ENCODE measurements at places on chromosomes 2 and 18.

DNA sequence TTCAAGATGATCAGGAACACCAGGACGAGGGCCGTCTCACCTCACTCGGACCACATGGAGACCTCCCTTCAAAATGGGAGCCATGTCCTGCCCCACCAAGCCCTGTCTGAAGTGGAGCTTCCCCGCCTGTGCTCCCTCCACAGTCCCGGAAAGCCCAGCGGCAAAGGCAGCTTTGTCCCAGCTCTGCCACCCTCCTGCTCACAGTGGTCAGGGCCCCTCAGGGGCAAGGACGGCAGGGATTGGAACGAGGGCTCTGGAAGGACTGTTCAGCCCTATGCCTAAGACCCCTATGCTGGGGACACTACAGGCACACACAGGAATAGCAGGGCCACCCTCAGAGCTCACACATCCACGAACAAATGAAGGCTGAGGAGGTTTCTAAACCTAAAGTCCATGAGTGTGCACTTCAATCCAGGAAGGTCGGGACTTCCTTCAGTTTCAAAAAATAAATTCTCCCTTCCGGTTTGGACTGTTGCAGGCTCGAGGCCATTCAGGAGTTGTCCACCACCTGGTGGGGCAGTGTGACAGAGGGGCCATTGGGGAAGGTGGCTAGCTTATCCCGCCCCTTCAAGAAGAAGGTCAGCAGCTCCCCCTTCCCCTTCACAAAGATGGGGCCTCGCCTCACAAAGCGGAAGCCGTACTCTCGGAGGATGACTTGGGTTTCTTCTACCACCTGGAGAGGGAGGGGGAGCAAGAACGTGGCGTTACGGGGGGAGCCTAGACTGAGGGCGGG is 26.4 kb downstream of the CENPO start:
- no peak for DNase-seq

- no peak for DNase-seq
These were observed 68.2 kb downstream of the ZNF516 start for GRCh38 chr18:76426737-76427305.

- DNase-seq: no peak
These were observed 65.5 kb upstream of the CYP1B1 start for GRCh38 chr2:38141501-38141900.

DNA sequence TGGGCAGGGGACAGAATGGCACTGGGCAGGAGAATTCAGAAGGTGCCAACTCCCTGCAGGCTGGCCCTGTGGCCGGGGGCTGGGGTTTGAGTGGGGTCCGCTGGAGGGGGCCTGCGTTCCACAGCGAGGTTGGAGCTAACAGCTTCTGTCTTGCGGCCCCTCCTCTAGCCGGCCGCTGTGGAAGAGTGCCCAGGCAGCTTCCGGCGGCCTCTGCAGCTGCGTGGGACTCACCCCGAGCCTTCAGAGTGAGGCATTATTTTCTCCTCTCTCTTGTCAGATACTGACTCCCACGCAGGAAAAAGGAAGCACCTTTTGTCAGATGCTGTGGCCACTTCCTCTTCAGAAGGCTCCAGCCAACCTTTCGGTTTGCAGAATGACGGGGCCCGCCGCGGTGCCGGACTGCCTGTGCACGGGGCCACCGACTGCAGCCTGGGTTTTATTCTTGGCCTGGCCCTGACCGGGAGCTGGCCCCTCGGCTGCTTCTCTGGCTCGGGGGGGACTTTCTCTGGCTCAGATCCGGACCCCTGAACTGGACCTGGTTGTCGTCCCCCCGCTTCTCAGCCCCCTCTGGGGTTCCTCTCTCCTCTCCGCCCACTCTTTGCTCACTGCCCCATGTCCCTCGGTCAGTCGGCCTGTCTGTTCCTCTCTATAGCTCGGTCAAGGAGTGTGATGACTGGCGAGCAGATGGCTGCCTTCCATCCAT is 40.1 kb downstream of the ARHGAP25 start:
- no peak for DNase-seq

DNA sequence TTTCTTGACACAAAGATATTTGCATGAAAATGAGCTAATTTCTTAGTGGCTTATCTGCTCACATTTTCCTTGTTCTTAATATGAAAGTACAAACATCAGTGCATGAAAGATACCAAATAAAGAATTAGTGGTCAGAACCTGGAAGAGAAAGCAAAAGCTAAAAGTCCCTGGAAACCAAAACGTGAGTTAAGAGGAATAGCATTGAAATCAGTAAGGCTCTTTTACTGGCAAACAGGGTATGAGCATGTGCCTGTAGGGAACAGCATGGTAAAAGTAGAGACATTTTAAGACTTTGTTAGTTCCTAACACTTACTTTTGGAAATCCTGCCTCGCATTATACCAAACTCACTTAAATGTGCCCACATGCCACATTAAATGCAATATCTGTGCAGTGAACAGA is 31.9 kb upstream of the CWC22 start:
- no peak for DNase-seq

GRCh38 chr18:70169747-70170146 is 35.7 kb downstream of the RTTN start:
- no peak for DNase-seq

DNA sequence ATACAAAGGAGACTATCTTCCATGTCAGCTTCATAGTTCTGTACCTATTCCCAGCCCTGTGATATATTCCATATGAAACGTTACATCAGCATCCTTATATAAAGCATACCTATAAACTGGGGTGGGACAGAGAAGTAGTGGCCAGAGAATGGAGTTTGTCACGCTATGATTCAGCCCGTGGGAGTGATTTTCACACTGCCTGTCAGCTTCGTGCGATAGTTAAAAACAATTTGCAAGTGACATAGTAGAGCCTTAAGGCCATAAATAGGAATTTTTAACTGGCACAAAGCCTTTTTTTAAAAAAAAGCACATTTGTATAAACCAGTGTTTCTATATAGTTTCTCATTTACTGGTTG is 30.2 kb downstream of the PKP4 start:
- no peak for DNase-seq

GRCh38 chr18:63867368-63868125 is 20.0 kb upstream of the SERPINB2 start:
- no peak for DNase-seq

DNA sequence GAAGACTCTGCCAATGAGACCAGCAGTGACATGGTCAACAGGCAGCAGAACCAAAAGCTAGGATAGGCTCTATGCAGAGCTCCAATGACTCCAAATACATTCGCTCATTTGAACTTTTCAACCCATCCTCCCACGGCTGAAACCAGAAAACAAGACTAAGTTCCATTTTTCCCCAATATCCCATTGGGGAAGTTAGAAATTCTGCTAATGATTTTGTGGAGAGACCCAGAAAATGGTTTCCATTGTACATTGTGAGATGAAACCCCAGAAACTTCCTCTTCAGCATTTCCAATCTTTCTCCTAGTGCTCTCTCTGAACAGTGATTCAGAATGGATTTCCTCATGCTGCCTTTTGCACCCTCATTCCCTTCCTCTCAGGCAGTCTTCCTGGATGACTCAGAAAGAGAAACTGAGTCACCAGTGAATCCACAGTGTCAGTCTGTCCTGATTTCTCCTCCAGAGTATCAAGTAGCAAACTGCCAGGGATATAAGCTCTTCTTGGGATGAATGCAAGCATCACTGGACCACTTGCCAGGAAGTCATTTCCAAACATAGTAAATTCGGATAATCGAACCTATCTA is 467.7 kb upstream of the ID2 start:
- no peak for DNase-seq

GRCh38 chr2:222609381-222609780 is 46.5 kb downstream of the FARSB start:
- DNase-seq: no peak

- DNase-seq: no peak
These were observed 91.9 kb downstream of the COL3A1 start for GRCh38 chr2:189066037-189066436.

DNA sequence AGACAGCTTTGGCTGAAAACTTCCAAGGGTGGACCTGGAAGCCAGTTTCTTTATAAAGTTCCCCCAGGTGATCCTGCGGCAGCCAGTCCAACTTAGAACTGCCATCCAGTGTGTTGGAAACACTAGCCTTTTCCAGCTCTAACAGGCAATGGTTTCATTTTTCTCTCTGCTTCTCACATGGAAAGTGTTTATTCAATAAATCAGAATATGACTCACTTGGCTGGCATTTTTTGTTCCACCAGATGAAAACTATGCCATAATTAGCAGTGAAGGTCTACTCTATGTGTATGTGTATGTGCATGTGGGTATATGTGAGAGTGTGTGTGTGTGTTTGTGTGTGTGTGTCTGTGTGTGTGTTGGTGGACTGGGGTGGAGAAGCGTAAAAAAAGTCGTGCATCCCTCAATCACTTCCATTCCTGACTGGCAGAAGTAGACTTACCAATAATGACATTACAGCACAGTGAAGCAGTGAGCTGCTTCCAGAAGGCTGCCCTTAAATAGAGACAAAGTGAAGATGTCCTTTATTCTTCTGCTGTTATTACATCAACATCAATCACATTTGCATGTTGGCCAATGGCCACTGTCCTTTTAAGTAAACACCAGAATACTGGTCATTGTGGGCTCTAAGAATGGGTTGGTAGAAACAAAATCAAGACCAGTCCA is 90.9 kb upstream of the SETBP1 start:
- DNase-seq: no peak

- no peak for DNase-seq
These were observed 24.2 kb upstream of the COX7A2L start for GRCh38 chr2:42385225-42385624.

DNA sequence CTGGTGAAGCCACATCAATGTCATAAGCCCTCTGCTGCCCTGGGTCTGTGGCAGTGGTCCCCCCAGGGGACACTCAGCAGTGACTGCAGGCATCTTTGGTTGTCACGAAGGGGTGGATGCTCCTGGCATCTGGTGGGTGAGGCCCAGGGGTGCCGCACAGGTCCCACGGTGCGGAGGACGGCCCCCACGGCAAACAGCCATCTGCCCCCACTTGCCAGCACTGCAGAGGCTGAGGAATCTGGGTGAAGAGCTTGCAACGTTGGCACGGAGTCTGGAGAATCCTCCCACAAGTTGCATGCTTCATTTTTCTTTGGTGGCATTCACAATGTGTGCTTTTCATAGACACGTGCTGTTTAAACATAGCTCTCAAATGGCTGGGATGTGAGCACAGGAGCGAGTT is 105.1 kb upstream of the PXDN start:
- DNase-seq: peak; percentile 18

DNA sequence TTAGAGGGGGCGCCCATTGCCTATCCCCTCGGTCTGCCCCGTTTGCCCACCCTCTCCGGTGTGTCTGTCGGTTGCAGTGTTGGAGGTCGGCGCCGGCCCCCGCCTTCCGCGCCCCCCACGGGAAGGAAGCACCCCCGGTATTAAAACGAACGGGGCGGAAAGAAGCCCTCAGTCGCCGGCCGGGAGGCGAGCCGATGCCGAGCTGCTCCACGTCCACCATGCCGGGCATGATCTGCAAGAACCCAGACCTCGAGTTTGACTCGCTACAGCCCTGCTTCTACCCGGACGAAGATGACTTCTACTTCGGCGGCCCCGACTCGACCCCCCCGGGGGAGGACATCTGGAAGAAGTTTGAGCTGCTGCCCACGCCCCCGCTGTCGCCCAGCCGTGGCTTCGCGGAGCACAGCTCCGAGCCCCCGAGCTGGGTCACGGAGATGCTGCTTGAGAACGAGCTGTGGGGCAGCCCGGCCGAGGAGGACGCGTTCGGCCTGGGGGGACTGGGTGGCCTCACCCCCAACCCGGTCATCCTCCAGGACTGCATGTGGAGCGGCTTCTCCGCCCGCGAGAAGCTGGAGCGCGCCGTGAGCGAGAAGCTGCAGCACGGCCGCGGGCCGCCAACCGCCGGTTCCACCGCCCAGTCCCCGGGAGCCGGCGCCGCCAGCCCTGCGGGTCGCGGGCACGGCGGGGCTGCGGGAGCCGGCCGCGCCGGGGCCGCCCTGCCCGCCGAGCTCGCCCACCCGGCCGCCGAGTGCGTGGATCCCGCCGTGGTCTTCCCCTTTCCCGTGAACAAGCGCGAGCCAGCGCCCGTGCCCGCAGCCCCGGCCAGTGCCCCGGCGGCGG is 1.7 kb downstream of the MYCN start:
- DNase-seq: peak; percentile 43

DNA sequence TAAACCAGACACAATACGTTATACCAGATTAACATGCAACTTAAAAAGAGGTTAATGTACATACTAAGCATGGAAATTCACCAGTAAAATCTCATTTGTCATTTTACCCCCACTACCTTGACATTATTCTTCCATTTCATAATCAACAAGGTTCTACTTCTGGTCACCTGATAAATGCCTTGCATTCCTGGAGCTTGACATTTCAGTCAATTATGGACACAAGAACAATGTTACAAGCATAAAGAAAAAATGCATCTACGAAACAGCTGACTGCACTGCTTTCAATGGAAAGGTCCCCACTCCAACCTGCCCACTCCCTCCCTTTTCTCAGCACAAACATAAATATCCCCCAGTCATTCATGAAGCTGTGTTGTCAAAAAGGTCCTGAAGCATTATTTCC is 31.4 kb downstream of the ARL5A start:
- no peak for DNase-seq

GRCh38 chr2:20182241-20182931 is 42.5 kb downstream of the SDC1 start:
- DNase-seq: no peak

GRCh38 chr18:34709750-34710441 is at the start of gene DTNA:
Gene DTNA, plus strand, starts transcription at chr18:34710298. Its CDS starts 45,679 bp downstream, at chr18:34755977.
- peak; percentile 28 for DNase-seq

GRCh38 chr18:42404151-42404550 is 449.1 kb downstream of the PIK3C3 start:
- DNase-seq: no peak

- no peak for DNase-seq
These were observed 157.1 kb downstream of the MC4R start for GRCh38 chr18:60215432-60215831.

GRCh38 chr18:41579185-41579584 is 375.8 kb upstream of the PIK3C3 start:
- DNase-seq: no peak

- no peak for DNase-seq
These were observed 81.8 kb upstream of the SH3BP4 start for GRCh38 chr2:234869969-234870368.

DNA sequence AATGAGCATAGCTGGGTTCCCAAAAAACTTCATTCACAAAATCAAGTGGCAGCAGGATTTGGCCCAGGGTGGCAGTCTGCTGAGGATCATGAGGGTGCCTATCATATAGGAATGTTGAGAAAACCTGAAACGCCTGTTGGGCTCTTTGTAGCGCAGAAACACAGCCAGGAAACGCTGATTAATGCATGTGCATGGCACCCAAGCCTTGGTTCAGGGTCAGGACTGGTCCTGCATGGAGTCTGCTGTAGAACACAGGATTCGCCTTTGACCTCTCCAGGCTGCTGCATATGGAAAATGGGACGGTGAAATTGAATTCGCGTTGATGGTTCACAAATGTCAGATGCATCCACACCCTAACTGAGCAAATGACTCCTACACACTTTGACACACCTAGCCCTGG is 227.9 kb upstream of the COPS8 start:
- no peak for DNase-seq
